OCI-LY7 (cell line): ENCODE measurements at places on chromosomes 6 and 20.
A peak's percentile ranks its signal among the peaks of the same experiment; 100 is the strongest.

- DNase-seq = no peak
Observed at GRCh38 chr6:117272032-117272866, 6.9 kb downstream of the VGLL2 start.

DNA sequence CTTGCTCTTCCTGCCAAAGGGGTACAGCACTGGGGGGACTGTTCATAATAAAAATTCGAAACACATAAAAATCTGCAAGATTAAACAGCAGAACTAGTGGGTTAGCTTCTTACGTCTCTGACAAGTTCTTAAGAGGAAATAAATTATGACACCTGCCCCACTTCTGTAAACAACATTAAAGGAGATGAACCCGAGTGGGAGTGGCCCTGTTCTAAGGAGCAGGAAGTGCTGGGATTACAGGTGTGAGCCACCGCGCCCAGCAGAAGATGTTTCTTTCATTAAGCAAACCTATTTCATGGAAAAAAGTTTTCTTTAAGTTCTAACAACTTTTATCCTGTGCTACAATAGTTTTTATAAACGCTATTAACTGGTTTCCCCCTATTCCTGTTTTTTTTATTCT lies 24.6 kb downstream of the USP45 start:
- no peak for DNase-seq

DNA sequence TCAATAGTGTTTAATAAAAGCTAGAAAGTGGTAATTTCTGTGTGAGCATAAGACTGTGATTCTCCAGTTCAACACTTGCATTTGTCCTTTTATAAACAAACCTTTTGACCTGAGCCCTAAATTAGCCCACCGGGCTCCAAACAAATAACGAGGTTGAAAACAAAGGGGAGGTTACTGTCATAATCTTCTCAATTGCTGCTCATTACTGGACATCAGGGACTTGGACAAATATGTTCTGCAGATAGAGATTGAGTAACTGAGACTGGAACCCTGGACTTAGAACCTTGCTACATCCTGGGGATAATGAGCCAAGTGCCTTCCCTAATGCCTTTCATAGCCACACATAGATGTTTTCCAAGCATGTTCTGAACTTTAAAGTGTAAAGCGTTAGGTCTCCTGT lies 84.2 kb upstream of the PCSK2 start:
- no peak for DNase-seq

GRCh38 chr20:38804221-38804620 lies 1.3 kb upstream of the PPP1R16B start:
- no peak for DNase-seq

DNA sequence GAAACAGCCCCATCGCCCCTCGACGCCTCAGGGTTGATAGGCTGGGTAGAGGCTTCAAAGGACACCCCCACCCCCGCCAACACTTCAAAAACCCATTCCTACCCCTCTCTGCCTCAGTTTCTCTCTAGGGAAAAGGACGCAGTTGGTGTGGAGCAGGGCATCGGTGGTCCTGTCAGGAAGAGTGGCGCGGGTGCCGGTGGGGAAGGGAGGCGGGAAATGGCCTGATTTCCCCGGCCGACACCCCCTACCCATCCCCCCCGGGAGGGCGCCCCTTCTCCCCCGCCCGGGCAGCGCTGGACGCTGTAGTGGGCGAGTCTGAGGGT lies 367 bp downstream of the NRSN2 start:
- no peak for DNase-seq

DNA sequence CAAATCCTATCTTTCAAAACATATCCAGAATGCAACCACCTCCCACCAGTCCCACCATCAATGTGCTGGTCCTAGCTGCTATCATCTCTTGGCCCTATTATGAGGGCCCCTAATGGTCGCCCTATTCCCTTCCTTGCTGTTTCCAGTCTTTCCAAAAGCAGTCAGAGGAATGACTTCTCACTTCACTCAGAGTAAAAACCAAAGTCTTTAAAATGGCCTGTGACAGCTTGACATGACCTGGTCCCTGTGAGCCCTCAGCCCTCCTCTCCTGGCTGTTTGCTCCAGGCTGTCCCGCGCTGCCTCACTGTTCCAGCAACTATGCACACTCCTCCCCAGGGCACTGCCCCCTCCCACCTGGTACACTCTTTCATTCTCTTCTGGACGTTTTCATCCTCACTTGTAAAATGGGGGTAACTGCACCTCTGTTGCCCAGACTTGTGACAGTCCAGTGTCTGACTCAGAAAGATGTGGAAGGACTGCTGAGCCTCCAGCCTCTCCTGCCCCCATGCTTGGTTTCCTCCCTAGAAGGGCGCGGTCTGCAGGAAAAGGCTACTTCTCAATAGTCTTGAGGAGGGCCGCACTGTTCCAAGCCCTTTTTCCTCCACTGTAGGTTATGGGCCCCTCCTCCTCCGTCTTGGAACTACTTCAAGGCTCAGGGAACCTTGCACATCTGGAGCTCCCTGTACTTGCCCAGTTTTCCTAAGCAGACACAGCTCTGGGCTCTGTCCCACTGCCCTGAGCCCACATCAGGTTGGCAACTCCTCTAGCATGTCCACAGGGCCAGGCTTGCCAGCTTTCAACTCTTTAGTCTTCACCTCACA lies 64.7 kb downstream of the MYH7B start:
- DNase-seq = no peak

DNA sequence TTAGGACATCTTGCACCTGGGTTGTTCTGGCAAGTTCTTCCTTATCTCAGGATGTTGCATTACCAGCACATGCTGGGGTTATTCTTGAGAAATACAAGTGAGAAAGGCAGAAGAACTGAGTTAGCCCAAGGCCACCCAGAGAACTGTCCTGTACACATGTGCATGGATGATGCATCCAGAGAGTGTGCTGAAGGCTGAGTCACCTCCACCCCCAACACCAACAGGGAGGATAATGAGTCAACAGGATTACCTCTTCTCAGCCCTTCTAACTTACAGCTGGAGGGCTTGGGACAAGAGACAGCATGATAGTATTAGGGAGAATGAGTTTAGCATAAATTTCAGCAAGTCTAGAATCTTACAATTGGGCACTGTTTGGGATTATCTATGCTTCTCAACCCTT lies 8.5 kb downstream of the SCGN start:
- DNase-seq = no peak

DNA sequence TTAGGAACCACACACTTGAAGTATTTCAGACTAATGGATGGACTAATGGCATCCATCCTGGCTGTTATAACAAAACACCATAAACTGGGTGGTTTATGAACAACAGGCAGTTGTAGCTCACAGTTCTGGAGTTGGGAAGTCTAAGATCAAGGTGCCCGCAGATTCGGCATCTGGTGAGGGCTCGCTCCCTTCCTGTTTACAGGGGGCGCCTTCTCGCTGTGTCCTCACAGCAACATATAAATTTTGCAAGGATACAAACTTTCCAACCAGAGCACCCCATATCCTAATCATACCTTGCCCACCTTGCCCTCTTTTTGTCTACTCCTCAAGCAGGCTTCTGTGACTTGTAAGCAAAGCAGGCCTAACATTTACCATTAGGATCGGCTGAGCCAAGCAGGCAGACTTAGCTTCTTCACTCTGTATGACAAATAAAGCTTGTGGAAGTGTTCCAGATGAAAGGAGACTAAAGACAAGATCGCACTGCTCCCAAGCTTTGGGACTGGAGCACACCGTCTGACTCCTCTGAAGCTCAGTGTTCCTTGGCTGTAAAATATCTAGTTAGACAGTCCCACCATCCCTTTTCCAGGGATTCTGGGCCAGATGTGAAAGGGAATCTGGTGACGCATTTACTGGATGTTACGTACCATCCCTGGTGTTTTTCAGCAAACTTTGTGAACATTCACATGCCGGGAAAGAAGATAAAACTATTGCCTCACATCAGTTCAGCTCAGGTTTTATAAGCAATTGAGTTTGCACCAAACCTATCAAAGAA lies 34.9 kb downstream of the GFOD1 start:
- DNase-seq = no peak

GRCh38 chr6:43927532-43928210 lies 157.7 kb downstream of the VEGFA start:
- DNase-seq = no peak

DNA sequence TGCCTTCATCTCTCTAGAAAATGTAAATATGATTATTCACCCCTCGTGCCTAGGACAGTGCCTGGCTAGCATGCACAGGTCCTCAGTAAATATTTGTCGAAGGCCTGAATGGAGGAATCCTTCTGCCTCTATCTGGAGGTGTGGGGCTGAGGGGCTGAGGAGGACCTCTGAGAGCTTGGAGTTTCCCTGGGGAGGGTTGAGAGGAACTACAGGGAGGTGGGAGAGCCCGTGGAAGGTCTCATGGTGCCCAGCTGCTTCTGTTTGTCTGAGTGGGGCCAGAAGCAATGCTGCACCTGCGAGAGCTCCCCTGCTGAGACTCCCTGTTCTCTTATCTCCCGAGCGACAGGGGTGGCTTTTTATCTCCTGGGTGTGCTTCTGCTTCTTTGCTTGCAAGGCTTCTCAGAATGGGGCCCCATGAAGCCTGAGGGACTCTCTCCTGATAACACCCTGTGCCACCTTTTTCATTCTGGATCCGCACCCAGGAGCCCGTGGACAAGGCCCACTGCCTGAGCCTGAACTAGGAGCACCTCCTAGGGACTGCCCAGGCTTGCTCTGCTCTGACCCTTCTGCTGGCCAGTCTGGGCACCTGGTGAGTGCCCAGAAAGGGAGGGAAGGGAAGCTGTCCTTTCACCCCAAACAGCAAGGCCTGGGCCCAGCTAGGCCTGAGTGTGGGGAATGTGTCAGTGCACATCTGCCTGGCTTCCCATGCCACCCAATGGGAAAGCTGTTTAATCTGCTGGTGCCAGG lies 2.4 kb downstream of the SLC29A1 start:
- peak; percentile 39 for DNase-seq

DNA sequence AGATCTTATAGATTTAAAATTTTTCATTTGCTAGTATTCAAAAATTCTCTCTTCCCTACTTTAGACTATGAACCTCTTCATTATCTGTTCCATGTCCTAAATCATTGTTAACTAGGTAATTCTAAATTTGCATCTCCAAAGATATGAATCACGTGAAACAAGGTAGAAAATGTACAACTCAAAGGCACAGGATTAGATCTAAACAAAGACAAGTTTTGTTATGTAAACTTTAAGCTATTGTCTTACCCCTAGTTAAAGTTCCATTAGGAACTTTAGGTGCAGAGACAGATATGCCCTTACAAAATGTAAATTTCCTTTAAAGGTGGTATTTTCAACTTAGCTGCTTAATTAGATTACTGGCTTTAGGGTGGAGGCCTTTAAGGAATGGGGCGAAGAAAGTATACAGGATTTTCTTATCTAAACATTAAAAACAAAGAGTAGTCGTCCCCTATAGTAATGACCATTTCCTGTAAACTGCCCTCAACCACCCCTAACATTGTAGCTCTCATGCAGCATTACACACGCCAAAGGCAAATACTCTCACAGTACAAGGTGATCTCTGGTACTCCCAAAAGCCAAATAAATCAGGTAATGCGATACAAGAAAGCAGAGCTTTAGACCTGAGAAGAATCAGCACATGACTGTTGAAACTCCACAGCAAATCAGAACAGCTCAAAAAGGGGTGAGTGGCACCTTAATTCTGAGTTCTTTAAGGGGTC lies 57.4 kb upstream of the MRAP2 start:
- DNase-seq = no peak

GRCh38 chr6:39465539-39465938 lies 143.0 kb upstream of the KCNK16 start:
- DNase-seq = no peak

GRCh38 chr6:32074996-32075532 lies 34.1 kb downstream of the TNXB start:
- no peak for DNase-seq

- DNase-seq = no peak
Observed at GRCh38 chr6:121520337-121521163, 85.1 kb downstream of the GJA1 start.

GRCh38 chr6:106735136-106735633 lies 105.8 kb downstream of the QRSL1 start:
- DNase-seq = peak; percentile 62

DNA sequence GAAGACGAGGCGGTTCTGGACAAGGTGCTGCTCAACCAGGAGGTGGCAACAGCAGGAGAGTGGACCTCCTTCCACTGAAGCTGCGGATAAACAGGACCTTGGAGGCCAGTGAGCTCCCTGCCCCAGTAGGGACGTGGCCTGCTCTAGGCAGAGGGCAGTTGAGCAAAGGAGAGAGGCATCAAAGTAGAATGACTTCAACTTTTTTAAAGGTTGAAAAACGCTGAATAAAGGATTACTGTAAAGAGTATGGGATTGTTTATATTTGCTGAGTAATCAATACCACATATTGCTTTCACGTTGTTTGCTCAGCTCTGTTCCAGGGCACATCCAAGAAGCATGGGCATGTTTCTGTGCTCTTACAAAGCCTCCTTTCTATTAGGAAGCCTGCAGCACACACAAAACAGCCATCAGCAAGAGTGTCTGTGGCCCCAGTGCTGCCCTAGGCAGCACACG lies 48.1 kb downstream of the ERMARD start:
- DNase-seq = no peak
